GM12878 (cell line): ENCODE measurements at places on chromosomes 3 and 15.

DNA sequence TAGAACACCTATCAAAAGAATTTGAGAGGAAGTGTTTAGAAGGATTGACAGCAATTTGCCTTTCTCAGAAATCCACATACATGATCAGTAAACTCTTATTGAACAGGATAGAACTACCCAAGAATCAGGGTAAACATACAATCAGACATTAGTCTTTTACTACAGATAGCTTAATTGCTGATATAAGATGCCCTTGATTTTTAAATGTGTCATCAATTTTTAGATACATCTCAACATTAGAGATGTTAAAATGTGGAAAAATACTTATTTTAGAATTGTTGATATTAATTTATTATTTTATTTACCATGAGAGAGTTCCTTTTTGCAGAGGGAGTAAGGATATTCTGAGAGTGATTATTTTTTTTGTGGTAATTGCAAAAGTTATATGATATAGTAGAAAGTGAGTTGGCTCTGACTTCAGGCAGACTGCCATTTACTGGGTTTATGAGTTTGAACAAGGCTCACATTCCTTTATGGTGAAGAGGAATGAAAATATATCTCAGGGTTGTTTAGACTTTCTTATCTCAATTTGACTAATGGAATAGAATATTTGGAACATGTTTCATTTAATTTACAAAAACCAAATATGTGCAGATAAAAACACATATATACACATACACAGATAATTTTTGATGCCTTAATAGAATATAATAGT is 302.8 kb upstream of the GOLIM4 start:
- DNase-seq = no peak

- no peak for DNase-seq
Measured at GRCh38 chr15:50463423-50464358, 39.5 kb downstream of the USP8 start.

GRCh38 chr3:58588030-58588614 is 10.9 kb upstream of the FAM107A start:
- DNase-seq = no peak

- DNase-seq = no peak
Measured at GRCh38 chr3:25151903-25152295, 276.2 kb upstream of the RARB start.

GRCh38 chr3:99777708-99778107 is 40.0 kb upstream of the CMSS1 start:
- no peak for DNase-seq

- no peak for DNase-seq
Measured at GRCh38 chr15:92611150-92611549, 44.4 kb downstream of the FAM174B start.

GRCh38 chr3:10213156-10213792 is 35.0 kb upstream of the TATDN2 start:
- no peak for DNase-seq

DNA sequence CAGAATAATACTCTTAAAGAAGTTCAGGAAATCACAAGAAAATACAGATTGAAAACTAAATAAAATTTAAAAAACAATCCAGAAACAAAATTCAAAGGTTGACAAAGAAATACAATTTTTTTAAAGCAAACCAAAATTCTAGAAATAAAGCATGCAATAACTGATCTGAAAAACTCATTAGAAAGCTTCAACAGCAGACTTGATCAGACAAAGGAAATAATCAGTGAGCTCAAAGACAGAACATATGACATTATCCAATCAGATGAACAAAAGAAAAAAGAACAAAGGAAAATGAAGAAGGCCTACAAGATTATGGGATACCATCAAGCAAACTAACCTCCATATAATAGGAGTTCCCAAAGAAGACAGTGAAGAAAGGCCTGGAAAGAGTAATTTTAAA is 336.8 kb downstream of the RSL24D1 start:
- DNase-seq = no peak
